Activated naive CD8-positive, alpha-beta T cell treated with anti-CD3 and anti-CD28 coated beads, Interleukin-2, amount 10 ng/mL, durations not matched to agents 7 days and 5 days (primary cell): ENCODE measurements at places on chromosomes 13 and 19. TPM values are rescaled to one million over a fixed set of nuclear protein-coding genes. Genes with fewer than 3 reads are reported as not detected.

Gene AMER2
- not detected for total RNA-seq

Gene WDR87
- not detected for total RNA-seq

- H3K36me3 ChIP-seq = no peaks in the 10 kb centered on the region
- no peak overlapping the region for H3K4me3 ChIP-seq
- no peak overlapping the region for H3K27ac ChIP-seq
- no peak for DNase-seq
Measured at GRCh38 chr13:98335721-98336120, 158.7 kb upstream of the RNF113B start.

GRCh38 chr13:79267560-79267959 is 138.5 kb downstream of the RBM26 start:
- H3K4me3 ChIP-seq = no peak overlapping the region
- H3K4me1 ChIP-seq = no peaks in the 10 kb centered on the region
- no peak overlapping the region for H3K27ac ChIP-seq
- H3K27me3 ChIP-seq = peaks cover 4% of the 10 kb centered on the region
- H3K36me3 ChIP-seq = no peaks in the 10 kb centered on the region
- no peak for DNase-seq

DNA sequence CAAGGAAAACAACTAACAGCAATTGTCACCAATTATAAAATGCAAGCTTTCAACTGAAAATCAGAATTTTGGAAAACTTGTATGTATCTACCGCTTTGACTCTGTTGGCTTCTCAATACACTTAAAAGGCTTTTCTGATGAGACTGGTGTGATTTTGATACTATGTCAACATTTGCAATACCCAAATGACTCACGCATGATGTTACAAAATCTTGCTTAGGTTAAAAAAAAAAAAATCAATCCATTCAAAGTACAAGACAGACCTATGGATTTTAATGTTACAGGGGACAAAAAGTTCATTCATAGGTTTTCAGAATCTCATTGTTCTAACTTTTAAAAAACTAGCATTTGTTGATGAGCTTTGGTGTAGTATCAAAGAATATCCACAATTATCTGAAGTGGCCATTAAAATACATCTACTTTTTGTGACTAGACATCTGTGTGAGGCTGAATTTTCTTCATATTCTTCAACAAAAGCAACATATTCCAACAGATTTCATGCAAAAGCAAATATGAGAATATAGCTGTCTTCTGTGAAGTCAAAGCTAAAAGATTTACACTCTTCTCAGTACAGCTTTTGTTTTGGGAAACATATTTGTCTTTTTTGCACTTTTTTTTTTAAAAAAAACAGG is 10.7 kb downstream of the ELF1 start:
- peaks cover 63% of the 10 kb centered on the region for H3K4me1 ChIP-seq
- H3K4me3 ChIP-seq = peak overlapping the region; percentile 83
- peaks cover 24% of the 10 kb centered on the region for H3K36me3 ChIP-seq

- no peaks in the 10 kb centered on the region for H3K36me3 ChIP-seq
- H3K27ac ChIP-seq = no peak overlapping the region
- peaks cover 4% of the 10 kb centered on the region for H3K4me1 ChIP-seq
- DNase-seq = no peak
- no peak overlapping the region for H3K4me3 ChIP-seq
Measured at GRCh38 chr13:20134732-20135131, 26.1 kb downstream of the GJA3 start.
